ENCODE measurements at places on chromosomes 7 and 10.

GRCh38 chr7:76359978-76360638 lies 1.3 kb upstream of the YWHAG start:
- no peak for DNase-seq

GRCh38 chr10:110067960-110068770 lies 60.4 kb downstream of the ADD3 start:
- DNase-seq, result no peak

GRCh38 chr10:77679217-77679616 lies 41.6 kb upstream of the KCNMA1 start:
- no peak for DNase-seq

GRCh38 chr10:132036887-132037675 lies 28.7 kb upstream of the JAKMIP3 start:
- no peak for DNase-seq

GRCh38 chr10:87534173-87534858 lies 29.6 kb downstream of the MINPP1 start:
- DNase-seq, result no peak

DNA sequence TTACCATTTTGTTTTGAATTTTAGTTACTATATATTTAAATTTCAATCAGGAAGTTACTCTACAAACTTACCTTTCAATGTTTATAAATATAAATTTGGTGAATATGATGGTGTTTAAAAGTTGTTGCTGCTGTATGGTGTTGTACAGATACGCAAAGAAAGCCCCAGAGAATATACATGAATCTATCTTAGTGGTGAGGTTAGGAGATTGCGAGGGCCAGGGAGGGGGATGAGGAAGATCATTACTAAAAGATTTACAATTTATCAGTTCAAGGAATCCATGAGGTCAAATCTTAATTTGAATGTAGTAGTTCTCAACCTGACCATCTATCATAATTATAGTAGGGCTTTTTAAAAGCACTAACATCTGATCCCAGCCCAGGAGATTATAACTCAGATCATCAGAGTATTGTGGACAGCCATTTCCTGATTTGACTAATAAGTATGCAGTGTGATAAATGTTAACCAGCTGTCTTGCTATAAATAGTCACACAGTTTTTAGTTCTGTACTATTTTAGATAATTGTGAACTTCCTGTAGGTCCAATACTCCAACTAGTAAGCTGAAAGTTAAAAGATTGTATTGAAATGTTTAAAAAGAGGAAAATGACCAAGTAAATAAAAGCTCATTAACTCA lies 23.6 kb downstream of the FAM3C start:
- no peak for DNase-seq

DNA sequence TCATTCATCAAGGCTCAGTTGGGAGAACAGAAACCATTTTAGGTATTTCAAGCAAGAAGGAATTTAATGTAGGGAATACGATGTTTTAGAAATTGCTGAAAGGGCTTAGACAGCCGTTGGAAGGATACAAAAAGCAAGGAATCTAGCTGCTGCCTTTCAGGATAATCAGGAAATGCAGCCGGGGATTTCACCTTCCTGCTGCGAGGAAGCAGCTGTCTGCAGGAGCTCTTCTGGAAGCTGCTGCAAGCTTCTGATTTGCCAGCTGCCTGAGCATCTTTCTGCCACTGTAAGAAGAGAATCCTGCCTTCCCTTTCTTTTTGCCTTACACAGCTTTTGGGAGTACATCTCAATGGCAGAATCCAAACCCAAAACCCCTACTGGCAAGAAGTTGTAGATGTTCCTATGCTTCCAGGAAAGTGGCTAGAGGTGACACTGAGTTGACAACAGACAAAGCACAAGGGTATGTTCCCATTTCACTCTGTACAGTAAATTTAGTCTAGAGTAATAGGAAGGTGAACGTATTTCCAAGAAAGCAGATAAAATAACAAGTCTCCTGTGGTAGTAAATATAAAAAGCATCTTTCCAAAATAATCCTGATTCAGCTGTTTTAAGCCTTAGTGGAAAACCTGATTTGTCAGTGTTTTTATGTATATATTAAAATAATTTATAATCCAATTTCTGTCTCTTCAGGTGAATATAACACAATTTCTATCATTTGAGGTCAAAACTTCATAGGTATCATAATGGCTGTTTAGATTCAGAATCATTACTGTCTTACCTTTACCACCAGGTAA lies 148.4 kb upstream of the LRGUK start:
- DNase-seq, result no peak

- DNase-seq, result no peak
Observed at GRCh38 chr7:127702938-127703337, 50.9 kb downstream of the SND1 start.

- no peak for DNase-seq
Observed at GRCh38 chr7:149552799-149553198, 55.2 kb upstream of the ZNF746 start.

DNA sequence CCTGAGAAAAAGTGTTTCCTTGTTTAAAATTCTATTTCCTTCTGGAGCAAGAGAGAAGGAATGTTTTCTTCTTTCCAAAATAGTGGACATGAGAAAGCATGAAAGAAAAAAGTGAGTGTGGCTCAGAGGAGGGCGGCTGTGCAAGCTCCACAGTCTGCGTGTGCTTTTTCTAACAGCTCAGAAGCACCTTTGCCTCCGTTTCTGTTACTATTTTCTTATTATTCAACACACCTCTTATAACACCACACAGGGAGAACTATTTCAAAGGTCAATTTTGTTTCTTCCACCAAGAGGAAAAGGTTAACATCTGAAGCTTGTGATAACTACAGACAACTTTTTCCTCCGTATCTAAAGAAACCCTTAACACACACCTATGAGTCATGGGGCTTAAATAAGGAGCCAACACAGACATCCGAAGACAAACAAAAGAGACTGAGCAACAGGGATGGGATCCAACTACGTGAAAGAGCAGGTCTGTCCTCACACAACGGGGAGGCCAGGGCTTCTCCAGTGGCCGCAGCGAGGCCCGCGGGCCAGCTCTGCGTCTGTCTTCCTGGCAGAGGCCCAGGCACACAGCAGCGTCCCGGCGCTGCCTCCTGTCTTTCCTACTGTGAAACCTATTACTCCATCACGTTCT lies 36.2 kb upstream of the NCAPG2 start:
- DNase-seq, result no peak

- no peak for DNase-seq
Observed at GRCh38 chr7:85489498-85489897, 302.6 kb upstream of the SEMA3D start.

- no peak for DNase-seq
Observed at GRCh38 chr10:129123428-129123827, 343.6 kb upstream of the MGMT start.

GRCh38 chr7:37352974-37353948 lies 95.4 kb downstream of the ELMO1 start:
- peak; percentile 57 for DNase-seq

DNA sequence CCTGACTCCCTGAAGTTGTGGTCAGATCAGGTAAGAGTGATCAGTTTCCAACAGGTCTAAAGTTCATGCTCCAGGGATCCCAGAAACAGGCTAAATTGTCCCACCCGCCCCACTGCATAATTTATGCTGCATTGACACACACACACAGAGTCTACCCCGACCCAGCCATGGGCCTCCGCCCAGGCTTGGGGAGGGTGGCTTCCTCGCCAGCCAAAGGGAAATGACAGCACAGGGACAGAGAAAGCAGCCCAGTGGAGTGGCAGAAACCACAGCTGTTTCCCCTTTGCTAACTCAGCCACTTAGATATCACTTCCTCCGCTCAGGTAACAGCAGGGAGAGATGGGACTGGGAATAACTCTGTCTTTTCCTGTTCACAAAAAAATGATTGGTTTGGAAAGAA lies 9.4 kb downstream of the SH3PXD2A start:
- no peak for DNase-seq

- DNase-seq, result peak; percentile 44
Observed at GRCh38 chr10:11145495-11145855, 127.8 kb downstream of the CELF2 start.

GRCh38 chr7:74466196-74466813 lies 12.6 kb downstream of the GTF2IRD1 start:
- no peak for DNase-seq

DNA sequence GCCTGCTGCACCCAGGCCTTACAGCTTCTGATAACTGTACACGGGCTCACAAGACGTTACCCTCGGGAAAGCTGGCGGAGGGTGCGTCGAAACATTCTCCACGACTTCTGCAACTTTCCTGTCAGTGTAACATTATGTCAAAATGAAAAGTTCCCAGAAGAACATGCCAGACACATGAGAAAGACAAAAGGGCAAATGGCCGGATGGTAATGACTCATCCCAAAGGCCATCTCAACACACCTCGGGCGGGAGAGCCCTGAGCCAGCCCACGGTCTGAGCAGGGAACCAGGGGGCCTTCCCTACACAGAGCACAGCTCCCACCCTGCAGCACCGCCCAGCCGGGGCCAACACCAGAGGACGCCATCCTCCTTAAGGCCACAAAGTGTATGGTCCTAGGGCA lies 118.7 kb downstream of the MAD1L1 start:
- DNase-seq, result no peak

GRCh38 chr7:153509768-153510167 lies 542.4 kb upstream of the DPP6 start:
- no peak for DNase-seq
